Dorsolateral prefrontal cortex (tissue), 122 donors: ENCODE measurements at places on chromosomes 11 and 22. TPM values are rescaled to one million over a fixed set of nuclear protein-coding genes. Genes with fewer than 3 reads are reported as not detected.
A peak's percentile ranks its signal among the peaks of the same experiment; 100 is the strongest.

DNA sequence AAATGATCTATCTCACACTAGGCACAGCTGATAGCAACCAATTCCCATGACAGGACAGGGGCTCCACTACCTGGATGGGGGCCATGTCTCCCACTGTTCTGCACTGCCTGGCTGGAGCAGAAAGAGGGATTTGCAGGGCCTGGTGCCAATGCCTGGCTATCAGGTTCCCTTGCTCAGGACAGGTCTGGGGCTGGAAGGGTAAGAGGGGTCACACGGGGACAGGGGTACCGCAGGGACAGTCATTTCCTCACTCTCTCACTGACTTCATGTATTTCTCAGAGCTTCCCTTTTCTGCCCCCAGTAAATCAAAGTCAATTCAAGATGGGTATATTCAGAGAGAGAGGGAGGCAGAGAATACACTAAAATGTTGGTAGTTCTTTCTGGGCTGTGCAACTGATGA lies 119.1 kb upstream of the CSNK2A3 start:
- DNase-seq = no peak

- DNase-seq = no peak
Measured at GRCh38 chr11:11988681-11989261, 19.7 kb downstream of the DKK3 start.

DNA sequence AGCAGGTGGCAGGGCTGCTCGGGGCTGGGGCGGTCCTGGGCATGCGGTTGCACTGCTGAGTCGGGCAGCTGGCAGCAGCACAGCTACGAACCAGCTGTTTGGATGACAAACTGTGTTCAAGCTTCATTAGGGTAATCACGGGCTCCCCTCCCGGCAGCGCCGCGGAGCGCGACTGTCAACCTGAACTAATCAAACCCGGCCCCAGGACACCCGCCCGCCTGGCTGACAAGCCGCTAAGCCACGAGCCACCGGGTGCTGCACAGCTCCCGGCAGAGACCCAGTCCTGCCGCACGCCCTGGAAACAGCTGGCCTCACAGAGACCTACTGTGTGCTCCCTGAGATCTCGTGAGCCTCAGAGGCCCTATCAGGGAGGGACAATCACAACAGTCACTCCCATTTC lies 60.6 kb upstream of the TCF20 start:
- peak; percentile 55 for DNase-seq

Gene PANX2
- 57.8 TPM for total RNA-seq
